ENCODE measurements at places on chromosomes 3 and 15.
A peak's percentile ranks its signal among the peaks of the same experiment; 100 is the strongest.

GRCh38 chr3:146133441-146133840, 27.5 kb downstream of the PLOD2 start:
- DNase-seq, result no peak

DNA sequence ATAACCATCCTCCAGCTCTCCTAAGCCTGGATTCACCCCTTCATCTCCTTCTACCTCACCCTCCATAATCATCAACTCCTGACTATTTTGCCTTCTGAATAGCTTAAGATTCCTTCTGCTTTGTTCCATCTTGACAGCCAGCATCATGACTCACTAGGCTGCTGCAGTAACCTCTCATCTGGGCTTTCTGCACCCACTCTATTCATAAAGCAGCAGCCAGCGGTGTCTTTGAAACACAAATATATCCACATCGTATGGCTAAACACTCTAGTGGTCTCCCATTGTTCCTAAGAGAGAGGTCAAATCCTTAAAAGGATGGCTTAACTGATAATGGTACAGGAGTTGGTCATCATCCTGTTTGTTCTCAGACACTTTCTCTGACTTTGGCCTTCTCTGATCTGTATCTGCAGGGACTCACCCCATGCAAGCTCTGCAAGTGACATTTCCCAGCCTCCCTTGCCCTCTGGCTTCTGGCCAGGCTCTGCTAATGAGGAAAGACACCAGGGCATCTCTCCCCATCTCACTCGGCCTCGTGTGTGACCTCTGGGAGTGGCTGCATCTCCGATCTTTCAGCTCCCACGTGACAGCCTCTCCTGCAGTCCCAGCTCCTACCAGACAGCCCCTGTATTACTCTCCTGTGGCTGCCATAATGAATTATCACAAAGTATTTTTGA, 6.2 kb downstream of the GRK7 start:
- DNase-seq, result peak; percentile 3

DNA sequence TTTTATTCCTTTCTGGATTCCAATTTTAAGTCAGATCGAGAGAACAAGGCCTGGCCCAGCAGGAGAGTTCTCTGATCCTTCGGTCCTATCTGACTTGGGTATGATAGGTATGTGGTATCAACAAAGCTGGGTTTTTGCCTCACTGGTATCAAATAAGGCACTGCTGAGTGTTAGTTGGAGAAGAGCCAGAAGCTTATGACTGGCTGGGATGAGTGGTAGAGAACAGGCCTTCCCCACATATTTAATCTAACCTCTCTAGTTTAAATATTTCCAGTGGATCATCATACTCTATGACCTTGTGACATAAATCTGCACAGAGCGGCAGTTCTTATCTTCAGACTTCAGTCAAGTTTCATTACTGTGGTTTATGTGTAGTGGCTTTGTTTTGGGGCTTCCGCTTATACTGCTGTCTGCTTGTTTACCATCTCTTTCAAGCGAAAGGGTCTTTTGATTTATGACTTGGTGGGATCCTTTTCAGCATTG, 164.5 kb downstream of the PTPRG start:
- DNase-seq, result peak; percentile 38

DNA sequence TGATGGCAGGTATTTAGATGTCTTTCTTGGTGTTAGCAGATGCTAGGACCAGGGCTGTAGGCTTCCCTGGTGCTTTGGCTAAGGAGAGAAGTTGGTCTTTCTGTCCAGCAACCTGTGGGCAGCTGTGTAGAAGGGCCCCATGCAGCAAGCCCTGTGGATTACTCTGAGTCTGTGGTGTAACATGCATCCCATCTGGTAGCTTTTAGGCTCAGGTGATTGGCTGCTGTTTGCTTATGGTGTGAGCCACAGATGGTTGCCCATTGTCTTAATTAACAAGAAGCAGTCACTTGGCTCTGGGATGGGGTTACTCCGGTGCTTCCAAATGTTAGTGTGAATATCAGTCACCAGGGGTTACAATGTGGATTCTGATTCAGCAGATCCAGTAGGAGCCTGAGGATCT, 368.6 kb upstream of the C2CD4B start:
- DNase-seq, result no peak

- DNase-seq, result no peak
These were observed 59.1 kb downstream of the LRRC3B start for GRCh38 chr3:26681632-26682031.

- DNase-seq, result no peak
These were observed 346.4 kb downstream of the OCA2 start for GRCh38 chr15:27752691-27753090.

- DNase-seq, result peak; percentile 72
These were observed 512.7 kb downstream of the FOXP1 start for GRCh38 chr3:71070497-71071463.

- peak; percentile 13 for DNase-seq
These were observed 168.0 kb upstream of the STT3B start for GRCh38 chr3:31364711-31365110.

DNA sequence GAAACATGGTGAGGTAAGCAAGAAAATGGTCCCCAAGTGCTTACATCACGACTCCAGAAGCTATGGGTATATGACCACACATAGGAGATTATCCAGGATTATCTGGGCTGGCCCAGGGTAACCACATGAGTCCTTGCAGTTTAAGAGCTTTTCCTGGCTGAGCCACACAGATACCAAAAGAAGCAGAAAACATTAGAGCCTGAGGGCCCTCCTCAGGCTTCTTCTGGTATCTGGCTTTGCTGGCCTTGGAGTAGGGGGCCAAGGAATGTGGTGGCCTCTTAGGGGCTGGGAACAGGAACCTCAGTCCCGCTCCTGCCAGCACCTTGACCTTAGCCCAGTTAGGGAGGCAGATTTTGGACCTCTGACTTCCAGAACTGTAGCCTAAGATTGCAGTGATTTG, 259.1 kb downstream of the KCNMB2 start:
- peak; percentile 36 for DNase-seq

DNA sequence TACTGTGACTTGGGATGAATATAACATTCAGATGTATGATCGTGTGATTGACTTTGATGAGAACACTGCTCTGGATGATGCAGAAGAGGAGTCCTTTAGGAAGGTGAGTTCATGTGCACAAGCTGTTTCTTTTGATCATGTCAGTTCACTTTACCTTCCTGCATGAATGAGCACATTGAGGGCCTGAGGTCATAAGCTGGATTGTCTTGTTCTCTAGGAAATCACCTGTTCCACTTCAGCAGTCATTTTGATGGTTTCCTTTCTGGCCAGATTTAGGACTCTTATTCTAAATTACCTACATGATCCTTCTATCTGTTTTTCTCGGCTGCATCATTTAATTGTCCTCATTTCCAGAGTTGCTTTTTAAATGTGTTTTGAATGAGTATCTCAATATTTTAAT, 4.1 kb downstream of the RCN2 start:
- DNase-seq, result no peak

Measured in fibroblast of villous mesenchyme (primary cell).